LoVo (cell line): ENCODE measurements at places on chromosomes 1 and 21.

DNA sequence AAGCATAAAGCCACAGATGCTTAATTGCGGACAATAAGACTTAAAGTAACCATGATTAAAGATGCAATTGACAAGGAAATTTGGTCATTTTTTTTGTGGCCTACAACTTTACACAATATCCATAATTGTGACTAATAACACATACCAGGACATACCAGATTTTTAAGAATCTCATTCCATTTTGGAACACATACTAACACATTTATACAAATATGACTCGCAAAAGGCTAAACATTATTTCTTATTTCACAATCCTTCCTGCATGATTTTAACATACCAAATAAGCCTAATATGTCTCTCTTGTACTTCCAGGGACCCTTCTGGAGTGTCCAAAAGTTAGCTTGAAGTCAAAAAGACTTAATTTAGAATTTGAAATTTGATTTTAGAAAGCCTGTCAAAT is 48.8 kb downstream of the DR1 start:
- no peak for DNase-seq

DNA sequence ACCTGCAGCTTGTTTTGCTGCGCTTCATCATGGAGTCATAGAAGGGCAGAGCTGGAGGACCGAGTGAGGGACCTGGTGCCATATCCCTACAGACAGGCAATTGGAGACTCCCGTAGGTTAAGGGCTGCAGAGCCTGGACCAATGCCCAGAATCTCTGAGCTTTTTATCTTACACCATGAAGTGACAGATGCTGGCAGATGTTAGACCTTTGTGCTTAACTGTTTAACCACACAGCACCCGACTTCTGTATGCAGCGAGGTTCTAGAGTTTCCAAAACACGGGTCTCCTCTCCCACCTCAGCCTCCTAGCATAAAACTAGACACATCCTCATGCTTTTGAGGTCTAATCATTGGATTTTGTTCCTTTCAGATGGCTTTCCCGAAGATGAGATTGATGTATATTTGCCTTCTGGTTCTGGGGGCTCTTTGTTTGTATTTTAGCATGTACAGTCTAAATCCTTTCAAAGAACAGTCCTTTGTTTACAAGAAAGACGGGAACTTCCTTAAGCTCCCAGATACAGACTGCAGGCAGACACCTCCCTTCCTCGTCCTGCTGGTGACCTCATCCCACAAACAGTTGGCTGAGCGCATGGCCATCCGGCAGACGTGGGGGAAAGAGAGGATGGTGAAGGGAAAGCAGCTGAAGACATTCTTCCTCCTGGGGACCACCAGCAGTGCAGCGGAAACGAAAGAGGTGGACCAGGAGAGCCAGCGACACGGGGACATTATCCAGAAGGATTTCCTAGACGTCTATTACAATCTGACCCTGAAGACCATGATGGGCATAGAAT is 47.6 kb downstream of the B3GALT5 start:
- no peak for DNase-seq

GRCh38 chr1:203516906-203517305 is 23.0 kb downstream of the OPTC start:
- no peak for DNase-seq

GRCh38 chr21:46286648-46287002 is 483 bp downstream of the YBEY start:
- no peak for DNase-seq

DNA sequence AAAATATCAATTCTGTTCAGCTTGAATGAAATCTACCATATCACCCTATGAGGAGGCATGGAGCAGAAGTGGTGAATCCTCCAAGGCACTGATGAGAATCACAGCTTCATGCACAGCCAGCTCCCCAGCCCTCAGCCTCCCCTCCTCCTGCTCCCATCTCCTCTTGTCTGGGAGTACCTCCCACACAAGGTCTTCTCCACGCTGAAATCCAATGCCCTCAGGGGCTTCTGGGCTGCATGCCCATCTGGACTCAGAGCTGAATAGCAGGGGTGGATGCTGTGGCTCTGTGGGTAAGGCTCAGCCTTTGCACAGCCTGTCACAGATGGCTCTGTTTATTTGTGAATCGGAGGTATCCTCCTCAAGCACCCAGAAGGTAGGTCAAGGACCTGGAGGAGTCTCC is 48.6 kb downstream of the KCNC4 start:
- no peak for DNase-seq

GRCh38 chr1:234256359-234256758 is 116.9 kb upstream of the COA6 start:
- DNase-seq: no peak

- no peak for DNase-seq
Measured at GRCh38 chr1:54312796-54313316, 93.3 kb downstream of the SSBP3 start.

DNA sequence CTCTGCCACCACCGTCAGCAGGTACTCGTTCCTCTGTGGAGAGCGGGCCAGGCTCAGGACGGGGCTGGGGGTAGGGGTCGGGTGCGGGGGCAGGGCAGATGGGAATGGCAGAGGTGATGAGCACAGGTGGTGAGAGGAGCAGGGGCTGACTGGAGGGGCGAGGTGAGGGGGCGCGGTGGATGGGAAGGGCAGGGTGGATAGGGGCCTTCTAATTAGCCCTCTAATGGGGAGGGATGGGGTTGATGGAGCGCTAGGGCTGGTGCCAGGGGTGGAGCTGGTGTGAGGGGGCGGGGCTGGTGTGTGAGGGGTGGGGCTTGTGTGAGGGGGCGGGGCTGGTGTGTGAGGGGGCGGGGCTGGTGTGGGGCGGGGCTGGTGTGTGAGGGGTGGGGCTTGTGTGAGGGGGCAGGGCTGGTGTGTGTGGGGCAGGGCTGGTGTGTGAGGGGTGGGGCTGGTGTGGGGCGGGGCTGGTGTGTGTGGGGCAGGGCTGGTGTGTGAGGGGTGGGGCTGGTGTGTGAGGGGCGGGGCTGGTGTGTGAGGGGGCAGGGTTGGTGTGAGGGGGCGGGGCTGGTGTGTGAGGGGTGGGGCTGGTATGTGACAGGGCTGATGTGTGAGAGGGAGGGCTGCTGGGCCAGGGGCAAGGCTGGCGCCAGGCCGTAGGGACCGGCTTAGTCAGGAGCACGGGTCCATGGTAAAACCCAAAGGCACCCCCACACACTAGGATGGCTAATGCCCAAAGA is 5.9 kb downstream of the KRTAP10-1 start:
- no peak for DNase-seq

DNA sequence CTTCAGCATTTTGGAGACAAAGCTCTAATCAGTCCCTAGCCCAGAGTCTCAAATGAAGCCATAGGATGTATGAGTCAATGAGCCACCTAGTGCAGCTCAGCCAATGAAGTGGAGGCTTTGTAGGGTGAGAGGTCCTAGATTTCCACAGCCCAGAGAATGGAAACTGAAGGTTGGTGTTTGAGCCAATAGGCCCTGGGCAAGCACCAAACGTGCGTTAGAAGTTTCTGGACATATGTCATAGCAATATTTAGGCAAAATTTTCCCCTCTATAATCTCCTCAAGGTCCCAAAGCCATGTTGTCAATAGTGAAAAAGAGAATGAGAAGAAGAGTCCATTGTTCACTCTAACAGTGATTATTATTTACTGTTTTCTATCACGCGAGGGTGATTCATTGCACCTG is 361.3 kb downstream of the PLPP3 start:
- DNase-seq: no peak

- DNase-seq: no peak
Measured at GRCh38 chr1:233933339-233933738, 28.9 kb downstream of the SLC35F3 start.

DNA sequence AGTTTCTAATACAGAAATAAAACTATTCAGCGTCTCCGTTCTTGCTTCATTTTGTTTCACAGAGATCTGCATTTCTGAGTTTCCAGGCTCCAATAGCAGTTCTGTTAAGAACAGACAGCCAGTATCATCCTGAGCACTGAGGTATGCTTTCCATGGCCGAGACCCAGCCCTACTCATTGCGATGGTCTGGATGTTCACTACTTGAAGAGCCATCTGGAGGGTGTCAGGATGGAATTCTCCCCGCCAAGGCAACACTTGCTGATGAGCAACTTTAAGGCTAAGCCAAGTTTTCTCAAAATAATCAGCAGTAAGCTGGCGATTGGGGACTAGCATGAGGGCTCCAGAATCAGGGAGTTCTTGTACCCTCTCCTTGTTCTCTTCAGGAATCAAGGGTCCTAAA is 7.7 kb upstream of the BCL2L15 start:
- no peak for DNase-seq

- DNase-seq: no peak
Measured at GRCh38 chr1:243230914-243231313, 24.2 kb downstream of the CEP170 start.

DNA sequence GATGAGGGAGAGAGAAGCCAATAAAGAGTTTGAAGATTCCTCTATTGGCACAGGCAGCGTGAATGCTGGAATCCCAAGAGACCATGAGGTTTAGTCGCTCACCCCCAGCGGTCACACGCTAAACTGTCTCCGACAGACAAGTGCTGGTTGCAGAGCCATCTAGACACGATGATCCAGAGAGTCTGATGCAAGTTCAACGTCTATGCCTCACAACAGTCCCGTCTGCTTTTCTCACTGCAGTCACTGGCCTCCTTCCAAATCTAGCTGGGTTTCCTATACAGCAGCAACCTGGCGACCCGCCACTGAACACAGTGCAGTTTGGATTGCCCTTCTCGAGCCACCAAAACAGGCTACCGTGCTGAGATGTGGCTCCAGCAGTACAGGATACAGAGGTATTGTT is 98.6 kb upstream of the KRTAP19-8 start:
- no peak for DNase-seq

DNA sequence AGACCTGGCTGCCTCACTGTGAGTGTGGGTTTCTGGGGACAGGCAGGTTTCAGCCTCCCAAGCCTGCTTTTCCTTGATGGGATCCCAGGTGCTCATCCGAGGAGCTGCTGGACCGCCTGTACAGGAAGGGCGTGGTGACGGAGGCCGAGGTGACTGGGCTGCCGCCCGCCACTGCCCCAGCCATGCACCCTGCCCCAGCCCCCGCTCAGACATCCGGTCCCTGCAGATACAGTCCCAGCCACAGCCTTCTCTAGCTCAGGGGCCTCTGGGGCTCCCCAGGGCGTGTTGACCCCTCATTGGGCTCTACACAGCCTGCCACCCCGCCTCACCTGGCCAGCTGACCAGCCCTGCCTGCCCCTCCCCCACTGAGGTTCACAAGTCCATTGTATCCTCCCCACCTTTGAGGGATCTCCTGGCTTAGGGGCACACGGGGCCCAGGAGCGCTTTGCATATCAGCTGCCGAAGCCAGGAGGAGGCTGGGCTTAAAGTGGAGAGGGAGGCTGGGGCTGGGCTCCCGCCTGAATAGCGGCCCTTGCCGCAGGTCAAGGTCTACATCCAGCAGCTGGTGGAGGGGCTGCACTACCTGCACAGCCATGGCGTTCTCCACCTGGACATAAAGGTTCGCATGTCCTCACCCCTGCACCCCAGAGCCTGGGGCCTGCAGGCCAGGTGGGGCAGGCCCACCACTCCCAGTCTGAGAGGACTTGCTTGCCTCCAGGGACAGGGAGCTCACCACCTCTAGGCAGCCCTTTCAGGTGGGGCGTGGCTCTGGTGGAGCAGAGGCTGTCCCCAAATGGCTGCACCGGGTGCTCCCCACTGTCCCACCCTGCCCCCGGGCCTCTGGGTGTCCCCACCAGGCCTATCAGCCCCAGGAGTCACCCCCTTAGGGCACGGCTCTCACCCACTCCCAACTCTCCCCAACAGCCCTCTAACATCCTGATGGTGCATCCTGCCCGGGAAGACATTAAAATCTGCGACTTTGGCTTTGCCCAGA is 38.5 kb downstream of the TRIM11 start:
- no peak for DNase-seq

DNA sequence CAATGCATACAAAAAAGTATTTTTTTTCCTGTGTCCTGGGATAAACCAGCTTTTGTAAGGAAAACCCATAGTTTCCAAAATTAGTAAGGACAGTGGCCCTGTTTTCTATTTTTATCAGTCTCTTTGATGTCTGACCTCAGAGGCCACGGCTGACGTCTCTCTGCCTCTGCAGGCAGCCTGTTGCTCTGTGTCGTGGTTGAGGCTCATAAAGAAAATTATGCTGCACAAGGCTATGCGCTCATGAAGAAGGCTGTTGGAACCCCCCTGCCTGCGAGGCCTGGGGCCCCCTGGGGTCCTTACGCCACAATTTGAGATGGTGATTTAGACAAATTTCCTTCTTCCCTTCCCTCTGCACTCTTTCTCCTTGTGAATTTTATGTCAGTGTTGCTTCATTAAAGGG is 48.9 kb downstream of the AGPAT3 start:
- DNase-seq: no peak

DNA sequence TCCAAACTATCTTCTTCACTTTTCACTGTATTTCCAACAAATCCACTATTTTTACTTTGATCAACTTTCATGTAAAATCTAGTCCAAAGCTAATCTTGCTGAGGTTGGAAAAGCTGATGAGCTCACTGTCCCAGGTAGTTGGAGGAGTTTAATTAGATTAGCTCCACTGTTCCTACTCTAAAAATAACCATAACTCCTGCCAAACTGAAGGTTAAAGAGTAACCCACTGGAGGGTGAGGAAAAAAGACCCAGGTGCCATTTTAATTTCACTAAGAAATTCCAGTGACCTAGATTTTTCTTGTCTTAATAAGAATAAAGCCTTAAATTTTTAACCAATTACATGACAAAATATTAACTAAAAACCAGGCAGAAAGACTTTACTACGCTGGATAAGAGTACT is 15.3 kb downstream of the DCAF8 start:
- no peak for DNase-seq

DNA sequence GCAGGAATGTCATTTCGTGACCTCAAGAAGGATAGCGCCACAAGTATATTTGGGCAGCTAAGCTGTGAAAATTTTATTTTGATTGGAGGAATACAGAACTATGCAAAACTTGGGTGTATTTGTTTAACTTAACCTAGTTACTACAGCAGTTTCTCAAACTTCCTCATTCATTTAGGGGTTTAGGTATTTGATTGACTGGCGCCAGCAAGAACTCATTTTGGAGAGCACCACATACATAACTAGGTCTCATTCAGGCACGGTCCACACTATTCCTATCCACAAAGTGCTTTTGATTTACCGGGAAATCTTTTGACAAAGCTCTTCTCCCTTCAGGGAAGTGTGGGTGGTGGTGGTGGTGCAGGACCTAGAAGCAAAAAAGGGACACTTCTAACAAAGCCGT is 155.1 kb upstream of the NRIP1 start:
- DNase-seq: no peak
